ENCODE measurements at places on chromosomes 5 and 9. TPM values are rescaled to one million over a fixed set of nuclear protein-coding genes. Genes with fewer than 3 reads are reported as not detected.

DNA sequence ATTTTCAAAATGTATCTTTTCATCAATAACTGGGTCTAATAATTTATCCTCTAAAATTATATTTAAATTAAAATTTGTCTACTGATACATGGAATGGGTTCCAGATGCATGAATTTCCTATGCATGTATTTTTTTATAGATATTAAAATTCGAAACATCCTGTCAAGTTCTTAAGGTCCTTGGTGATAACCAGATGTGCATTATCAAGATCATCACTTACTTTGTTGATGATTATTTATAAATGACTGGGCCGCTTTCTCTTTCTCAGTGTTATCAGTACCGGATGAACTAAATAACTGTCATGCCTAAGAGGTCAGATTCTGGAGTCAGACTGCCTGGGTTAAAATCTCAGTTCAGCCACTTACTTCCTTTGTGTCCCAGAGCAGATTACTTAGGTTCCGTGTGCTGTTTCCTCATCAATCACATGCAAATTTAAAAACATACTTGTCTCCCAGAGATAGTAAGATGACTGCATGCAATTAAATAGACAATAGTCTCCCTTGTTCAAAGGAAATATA is 124.3 kb downstream of the TEX10 start:
- H3K27me3 ChIP-seq, result no peaks in the 10 kb centered on the region
- H3K4me3 ChIP-seq, result no peak overlapping the region
- DNase-seq, result no peak
- H3K36me3 ChIP-seq, result peaks cover 4% of the 10 kb centered on the region

- peaks cover 4% of the 10 kb centered on the region for H3K36me3 ChIP-seq
- no peak for DNase-seq
- peaks cover 87% of the 10 kb centered on the region for H3K27me3 ChIP-seq
- no peak overlapping the region for H3K27ac ChIP-seq
- H3K4me1 ChIP-seq, result peaks cover 22% of the 10 kb centered on the region
These were observed 8.8 kb downstream of the PAX5 start for GRCh38 chr9:37025071-37025822.

DNA sequence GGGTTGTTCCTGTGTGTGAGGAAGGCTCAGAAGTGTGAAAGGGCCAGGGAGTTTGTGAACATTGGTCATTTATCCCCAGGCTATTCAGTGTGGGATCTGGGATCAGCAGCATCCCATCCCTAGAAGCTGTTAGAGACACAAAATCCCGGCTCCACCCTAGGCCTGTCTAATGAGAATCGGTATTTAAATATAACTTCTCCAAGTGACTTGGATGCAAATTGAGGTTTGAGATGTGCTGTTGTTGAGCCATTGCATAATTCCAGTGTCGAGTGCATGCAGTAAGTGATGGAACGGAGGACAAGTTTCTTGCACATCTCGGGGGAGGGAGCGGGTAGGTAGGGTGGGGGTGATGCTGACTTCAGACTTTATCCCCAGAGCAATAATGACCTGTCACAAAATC is 138.3 kb downstream of the FBXL7 start:
- no peak for DNase-seq
- H3K27me3 ChIP-seq, result no peaks in the 10 kb centered on the region
- no peaks in the 10 kb centered on the region for H3K36me3 ChIP-seq
- H3K4me3 ChIP-seq, result no peak overlapping the region
- H3K27ac ChIP-seq, result no peak overlapping the region

- H3K4me1 ChIP-seq, result peaks cover 30% of the 10 kb centered on the region
- DNase-seq, result no peak
- H3K36me3 ChIP-seq, result peaks cover 9% of the 10 kb centered on the region
These were observed 120.4 kb downstream of the RAPGEF6 start for GRCh38 chr5:131514316-131515283.

DNA sequence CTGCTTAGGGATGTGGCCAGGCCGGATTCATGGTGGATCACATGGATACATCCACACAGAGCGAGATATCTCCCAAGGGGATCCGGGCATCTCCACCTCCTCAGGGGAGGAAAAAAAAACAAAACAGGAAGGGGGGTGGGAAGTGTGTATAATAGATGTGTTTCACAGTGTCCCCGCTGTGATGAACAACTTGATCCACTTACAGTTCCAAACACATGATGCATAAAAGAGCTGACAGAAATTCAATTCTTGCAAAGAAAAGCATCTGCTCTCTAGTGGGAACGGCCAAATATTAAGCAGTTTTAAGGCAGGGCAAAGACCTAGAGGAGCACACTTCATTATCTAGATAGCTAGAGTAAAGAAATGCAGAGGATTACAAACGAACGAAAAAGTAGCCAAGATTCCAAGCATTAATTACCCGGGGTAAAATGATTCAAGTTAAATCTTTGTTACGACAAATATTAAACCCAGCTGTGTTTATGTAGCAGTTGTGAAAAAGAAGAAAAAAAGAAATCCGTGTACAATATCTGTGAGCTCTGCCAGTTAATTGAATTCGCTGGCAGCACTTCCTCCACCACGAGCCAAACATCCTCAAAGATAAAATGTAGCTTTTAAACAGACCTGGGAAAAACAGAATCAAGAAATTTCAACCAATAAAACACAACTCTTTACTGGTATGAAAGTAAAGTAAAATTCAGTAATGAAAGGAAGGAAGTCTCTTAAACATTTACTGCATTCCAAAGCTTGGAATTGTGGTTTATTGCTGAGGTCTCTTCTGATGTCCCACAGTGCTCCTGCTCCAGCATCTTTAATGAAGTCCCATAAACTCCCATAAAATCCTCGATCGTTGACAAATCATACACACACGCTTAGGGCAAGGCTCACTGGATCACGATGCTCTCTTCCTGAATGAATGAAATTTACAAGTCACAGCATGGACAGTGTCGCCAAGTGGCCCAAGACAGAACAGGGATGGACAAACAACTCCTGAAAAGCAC is 213.0 kb downstream of the CRB2 start:
- peaks cover 4% of the 10 kb centered on the region for H3K4me1 ChIP-seq
- no peak overlapping the region for H3K27ac ChIP-seq
- no peaks in the 10 kb centered on the region for H3K27me3 ChIP-seq
- no peak for DNase-seq
- H3K4me3 ChIP-seq, result no peak overlapping the region

DNA sequence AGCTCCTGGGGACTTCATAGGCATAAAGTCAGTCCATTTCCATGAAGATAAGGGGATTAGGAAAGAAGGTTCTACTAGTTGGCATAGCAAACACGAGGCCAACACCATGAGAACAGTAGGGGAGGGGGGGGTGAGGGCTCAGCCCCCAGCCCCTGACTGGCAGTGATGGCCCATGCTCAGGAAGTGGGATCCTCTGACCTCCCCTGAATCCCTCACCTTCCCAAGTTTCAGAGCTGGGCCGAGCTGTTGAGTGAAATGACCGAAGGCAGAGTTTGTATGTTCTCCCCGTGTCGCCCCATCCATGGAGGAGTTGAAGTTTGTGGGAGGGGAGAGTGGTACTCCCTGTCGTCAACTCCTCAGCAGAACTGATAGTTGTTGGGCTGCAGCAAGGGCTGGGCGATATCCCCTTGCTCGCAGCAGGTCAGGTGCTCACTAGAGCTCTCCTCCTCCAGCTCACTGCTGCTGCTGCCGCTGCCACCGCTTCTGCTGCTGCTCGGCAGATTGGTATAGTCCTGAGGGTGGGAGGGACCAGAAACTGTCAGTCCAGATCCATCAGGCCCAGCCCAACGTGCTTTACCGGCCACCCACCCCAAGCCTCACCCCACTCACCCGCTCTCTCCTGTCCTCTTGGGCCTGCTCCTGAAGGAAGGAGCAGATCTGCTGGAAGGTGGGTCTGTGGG is 32.5 kb downstream of the CSF1R start:
- no peak overlapping the region for H3K4me3 ChIP-seq
- peak overlapping the region; percentile 11 for H3K27ac ChIP-seq
- no peaks in the 10 kb centered on the region for H3K27me3 ChIP-seq
- H3K4me1 ChIP-seq, result peaks cover 6% of the 10 kb centered on the region
- peaks cover 10% of the 10 kb centered on the region for H3K36me3 ChIP-seq

- H3K27me3 ChIP-seq, result no peaks in the 10 kb centered on the region
- no peak overlapping the region for H3K4me3 ChIP-seq
- no peaks in the 10 kb centered on the region for H3K36me3 ChIP-seq
- no peaks in the 10 kb centered on the region for H3K4me1 ChIP-seq
These were observed 229.7 kb downstream of the TLE4 start for GRCh38 chr9:79801459-79801858.

- no peaks in the 10 kb centered on the region for H3K4me1 ChIP-seq
- no peak overlapping the region for H3K27ac ChIP-seq
- peaks cover 35% of the 10 kb centered on the region for H3K27me3 ChIP-seq
- H3K36me3 ChIP-seq, result no peaks in the 10 kb centered on the region
These were observed 65.1 kb upstream of the ZNF366 start for GRCh38 chr5:72572236-72572765.

- no peak overlapping the region for H3K27ac ChIP-seq
- H3K36me3 ChIP-seq, result no peaks in the 10 kb centered on the region
- DNase-seq, result no peak
- no peaks in the 10 kb centered on the region for H3K4me1 ChIP-seq
- H3K27me3 ChIP-seq, result no peaks in the 10 kb centered on the region
These were observed 193.8 kb downstream of the CSNK1G3 start for GRCh38 chr5:123705741-123706140.

GRCh38 chr5:67971223-67971830 is 244.2 kb upstream of the PIK3R1 start:
- no peaks in the 10 kb centered on the region for H3K27me3 ChIP-seq
- DNase-seq, result no peak
- no peak overlapping the region for H3K27ac ChIP-seq
- H3K36me3 ChIP-seq, result no peaks in the 10 kb centered on the region
- no peak overlapping the region for H3K4me3 ChIP-seq

DNA sequence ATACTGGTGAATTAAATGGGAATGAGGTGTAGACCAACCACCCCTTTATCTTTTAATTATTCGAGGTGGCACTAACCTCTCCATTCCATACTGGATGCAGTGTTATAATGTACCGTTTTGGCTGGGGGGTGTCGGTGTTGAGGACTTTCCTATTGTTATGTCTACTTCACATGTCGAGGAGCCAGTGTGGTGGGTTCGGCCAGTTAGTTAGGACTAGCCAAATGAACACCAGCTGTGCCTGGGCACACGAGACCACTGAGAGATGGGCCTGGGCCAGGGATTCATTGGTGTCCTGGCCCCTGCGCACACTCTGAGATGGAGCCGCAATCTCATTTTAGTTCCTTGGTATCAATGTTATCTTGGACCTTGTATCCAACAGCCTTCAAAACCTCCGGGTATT is 186.2 kb downstream of the CACNA1B start:
- no peaks in the 10 kb centered on the region for H3K36me3 ChIP-seq
- H3K27ac ChIP-seq, result no peak overlapping the region
- DNase-seq, result no peak
- no peak overlapping the region for H3K4me3 ChIP-seq

GRCh38 chr5:177361418-177362291 is 3.9 kb downstream of the RGS14 start:
- H3K27me3 ChIP-seq, result no peaks in the 10 kb centered on the region
- peaks cover 58% of the 10 kb centered on the region for H3K4me1 ChIP-seq
- peak overlapping the region; percentile 92 for H3K27ac ChIP-seq
- peaks cover 8% of the 10 kb centered on the region for H3K36me3 ChIP-seq
- peak overlapping the region; percentile 91 for H3K4me3 ChIP-seq
- no peak for DNase-seq

DNA sequence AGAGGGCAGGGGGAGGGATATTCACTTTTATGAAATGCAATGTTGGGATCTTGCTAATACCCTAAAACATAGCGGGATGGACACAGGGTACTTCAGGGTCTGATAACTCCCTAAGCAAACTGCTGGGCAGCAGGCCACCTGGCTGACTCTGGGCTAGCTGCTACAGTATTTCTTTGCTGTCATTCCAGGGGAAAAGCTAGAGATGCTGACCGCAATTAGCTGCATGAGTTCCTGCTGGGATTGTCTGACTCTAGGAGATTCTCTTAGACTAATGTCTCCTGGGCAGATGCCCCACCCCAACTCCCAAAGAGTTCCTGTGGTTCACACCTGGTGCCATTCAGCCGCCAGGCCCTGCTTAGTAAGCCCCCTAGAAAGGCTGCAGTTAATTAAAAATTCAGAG is 69.9 kb downstream of the PSAT1 start:
- peaks cover 2% of the 10 kb centered on the region for H3K4me1 ChIP-seq
- H3K27me3 ChIP-seq, result peaks cover 29% of the 10 kb centered on the region
- no peak for DNase-seq
- no peak overlapping the region for H3K27ac ChIP-seq
- H3K4me3 ChIP-seq, result no peak overlapping the region
- H3K36me3 ChIP-seq, result no peaks in the 10 kb centered on the region

DNA sequence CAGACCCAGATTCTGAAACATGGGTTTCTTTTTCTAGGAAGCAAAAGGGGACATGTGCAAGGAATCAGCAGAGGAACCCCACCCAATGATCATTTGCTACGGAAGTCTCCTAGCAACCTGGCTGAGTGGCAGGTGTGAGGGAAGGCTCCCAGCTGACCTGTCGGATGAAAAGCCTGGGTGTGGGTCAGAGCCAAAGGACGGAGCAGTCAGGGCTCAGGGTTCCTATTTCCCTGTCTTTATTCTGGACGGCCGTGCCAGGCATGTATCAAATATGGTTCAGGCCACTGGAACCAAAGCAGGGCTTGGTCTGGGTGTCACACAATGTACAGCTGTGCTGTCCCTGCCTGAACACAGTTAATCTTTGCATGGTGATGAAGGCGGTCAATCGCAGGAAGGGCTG is 20.1 kb downstream of the STK10 start:
- DNase-seq, result no peak
- H3K27me3 ChIP-seq, result no peaks in the 10 kb centered on the region
- H3K4me1 ChIP-seq, result peaks cover 59% of the 10 kb centered on the region
- H3K27ac ChIP-seq, result peak overlapping the region; percentile 92
- H3K36me3 ChIP-seq, result peaks cover 7% of the 10 kb centered on the region

DNA sequence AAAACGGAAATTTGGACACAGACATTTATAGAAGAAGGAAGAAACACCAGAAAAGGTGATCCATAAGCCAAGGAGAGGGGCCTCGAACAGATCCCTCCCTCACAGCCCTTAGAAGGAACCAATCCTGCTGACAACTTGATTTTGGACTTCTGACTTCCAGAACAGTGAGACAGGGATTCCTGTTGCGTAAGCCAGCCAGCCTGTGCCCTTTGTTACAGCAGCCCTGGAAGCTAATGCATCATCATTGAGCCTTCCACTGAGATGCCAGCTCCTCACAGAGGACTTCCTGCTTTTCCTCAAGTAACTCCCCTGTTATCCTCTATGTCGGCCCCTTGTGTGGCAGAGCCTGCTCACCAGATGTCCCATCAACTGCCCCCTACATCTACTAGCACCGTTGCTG is 94.1 kb downstream of the JMY start:
- no peaks in the 10 kb centered on the region for H3K4me1 ChIP-seq
- DNase-seq, result no peak
- H3K27me3 ChIP-seq, result peaks cover 6% of the 10 kb centered on the region
- peak overlapping the region; percentile 0 for H3K27ac ChIP-seq
- H3K36me3 ChIP-seq, result peaks cover 2% of the 10 kb centered on the region
- H3K4me3 ChIP-seq, result peak overlapping the region; percentile 12

- no peak overlapping the region for H3K4me3 ChIP-seq
- no peaks in the 10 kb centered on the region for H3K4me1 ChIP-seq
- H3K27ac ChIP-seq, result no peak overlapping the region
These were observed 354.2 kb downstream of the MRPS30 start for GRCh38 chr5:45162974-45163373.

Gene PCDH1
- 0.87 TPM for total RNA-seq

Gene C7
- not detected for total RNA-seq

Gene CCL27
- total RNA-seq, result not detected

Gene PCDHB7
- total RNA-seq, result not detected

Gene ADAMTSL1
- not detected for total RNA-seq

Gene FRMPD1
- not detected for total RNA-seq

Gene AQP7
- 1.2 TPM for total RNA-seq

Gene RGS3
- 22.0 TPM for total RNA-seq

Gene NKD2
- total RNA-seq, result not detected

Gene FBLL1
- not detected for total RNA-seq

Gene IFNK
- total RNA-seq, result not detected

Gene F2R
- total RNA-seq, result 20.4 TPM

Gene IDNK
- 5.0 TPM for total RNA-seq
